ENCODE measurements at places on chromosomes 3 and 15. TPM values are rescaled to one million over a fixed set of nuclear protein-coding genes. Genes with fewer than 3 reads are reported as not detected.

C3orf52 gene
- 10.7 TPM for total RNA-seq

NAA50 gene
- total RNA-seq: 242 TPM

ZFYVE19 gene
- 24.9 TPM for total RNA-seq

VIPR1 gene
- total RNA-seq: 5.6 TPM

DAZL gene
- total RNA-seq: not detected
